ENCODE measurements at places on chromosomes 2 and 18.

GRCh38 chr18:45678850-45679249, 45.1 kb upstream of the SLC14A1 start:
- peak; percentile 51 for DNase-seq

- no peak for DNase-seq
Observed at GRCh38 chr2:178221556-178221955, 27.2 kb downstream of the OSBPL6 start.

GRCh38 chr18:48915626-48916425, 34.9 kb downstream of the SMAD7 start:
- no peak for DNase-seq

DNA sequence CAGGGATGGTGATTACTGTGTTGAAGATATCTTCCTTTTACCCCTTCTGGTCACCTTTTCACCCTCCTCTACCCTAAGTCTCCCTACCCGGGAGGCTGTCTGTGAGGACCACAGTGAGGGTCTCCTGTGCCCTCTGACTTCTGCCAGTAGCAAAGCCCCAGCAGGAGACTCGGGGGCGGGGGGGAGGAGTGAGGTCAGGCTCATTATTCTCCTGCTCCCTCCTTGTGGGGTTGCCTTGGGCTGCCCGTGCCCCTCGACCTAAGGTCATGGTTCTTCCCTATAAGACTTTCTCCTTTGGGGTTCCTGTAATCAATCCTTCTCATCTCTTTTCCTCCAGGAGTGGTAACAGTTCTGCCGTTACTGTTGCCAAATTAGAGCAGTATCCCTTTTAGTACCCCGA, 65.5 kb downstream of the GREB1L start:
- no peak for DNase-seq

- no peak for DNase-seq
Observed at GRCh38 chr2:200964498-200964897, 1.0 kb upstream of the ORC2 start.

- no peak for DNase-seq
Observed at GRCh38 chr2:182831921-182832320, 34.5 kb downstream of the FRZB start.

- peak; percentile 55 for DNase-seq
Observed at GRCh38 chr18:79396431-79397246, 909 bp downstream of the NFATC1 start.

DNA sequence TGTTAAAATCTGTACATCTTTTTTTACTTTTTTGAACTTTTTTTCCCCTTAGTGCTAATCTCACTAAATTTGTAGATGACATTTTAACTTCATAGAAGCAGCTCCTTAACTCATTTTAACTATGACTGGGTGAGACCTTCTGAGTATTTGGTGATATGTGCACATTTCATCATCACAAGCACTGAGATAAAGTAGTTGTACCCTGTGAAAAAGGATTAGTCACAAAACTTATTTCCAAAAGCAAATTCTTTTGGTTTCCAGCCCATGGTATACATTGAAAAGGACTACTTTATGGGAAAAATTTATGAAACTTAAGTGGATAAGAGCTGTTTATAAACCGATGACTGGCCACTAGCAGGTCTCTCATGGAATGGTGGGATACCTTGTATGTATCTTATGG, 581.5 kb downstream of the PLCL1 start:
- no peak for DNase-seq

- no peak for DNase-seq
Observed at GRCh38 chr2:69499966-69500365, 62.7 kb upstream of the NFU1 start.

DNA sequence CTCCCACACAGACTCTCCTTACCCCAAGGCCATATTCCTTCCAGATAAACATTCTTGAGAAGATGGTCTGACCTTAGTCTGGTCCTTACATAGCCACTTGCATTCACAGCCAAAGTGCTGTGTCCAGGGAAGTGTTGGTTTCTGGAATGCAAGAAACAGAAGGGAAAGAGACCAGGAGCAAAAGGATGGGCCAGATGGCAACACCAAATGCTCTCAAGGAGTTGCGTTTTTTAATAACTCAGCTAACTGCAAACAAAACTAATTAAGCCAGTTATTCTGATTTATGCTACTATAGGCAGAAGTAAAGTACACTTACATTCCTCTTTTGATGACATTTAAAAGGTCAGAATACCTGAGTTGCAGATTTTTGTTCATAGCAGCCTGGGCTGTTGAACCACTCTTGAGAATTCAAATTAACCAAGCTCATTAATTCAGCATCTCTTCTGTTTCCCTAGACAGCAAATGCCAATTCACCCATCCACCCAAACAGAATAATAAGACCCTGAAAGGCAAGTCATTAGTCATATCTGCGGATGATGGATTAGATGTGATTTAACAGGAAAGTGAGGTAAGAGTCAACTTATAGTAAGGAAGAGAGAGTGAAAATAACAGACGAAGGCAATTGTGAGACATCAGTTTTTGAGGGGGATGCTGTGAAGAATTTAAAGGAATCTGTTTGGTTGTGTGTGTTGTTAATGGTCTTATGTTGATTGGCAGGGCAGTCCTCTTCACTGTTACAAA, 18.8 kb downstream of the CCDC85A start:
- no peak for DNase-seq

DNA sequence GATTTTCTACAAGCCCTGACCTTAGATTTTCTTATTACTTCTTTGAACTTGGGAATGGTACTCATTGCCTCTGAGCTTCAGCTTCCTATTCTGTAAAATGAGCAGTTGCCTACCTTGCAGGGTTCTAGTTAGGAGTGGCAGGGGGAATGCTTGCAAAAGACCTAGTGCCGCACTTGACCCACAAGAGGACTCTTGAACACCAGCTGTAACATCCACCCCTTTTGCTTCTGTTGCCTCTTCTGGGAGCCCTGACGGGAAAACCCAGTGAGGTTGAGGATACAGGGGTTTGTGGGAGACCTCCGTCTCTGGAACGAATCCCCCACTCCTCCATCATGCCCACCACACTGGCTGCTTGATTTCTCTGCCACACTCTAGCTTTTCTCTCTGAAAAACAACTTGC, 27.1 kb upstream of the LBH start:
- no peak for DNase-seq

DNA sequence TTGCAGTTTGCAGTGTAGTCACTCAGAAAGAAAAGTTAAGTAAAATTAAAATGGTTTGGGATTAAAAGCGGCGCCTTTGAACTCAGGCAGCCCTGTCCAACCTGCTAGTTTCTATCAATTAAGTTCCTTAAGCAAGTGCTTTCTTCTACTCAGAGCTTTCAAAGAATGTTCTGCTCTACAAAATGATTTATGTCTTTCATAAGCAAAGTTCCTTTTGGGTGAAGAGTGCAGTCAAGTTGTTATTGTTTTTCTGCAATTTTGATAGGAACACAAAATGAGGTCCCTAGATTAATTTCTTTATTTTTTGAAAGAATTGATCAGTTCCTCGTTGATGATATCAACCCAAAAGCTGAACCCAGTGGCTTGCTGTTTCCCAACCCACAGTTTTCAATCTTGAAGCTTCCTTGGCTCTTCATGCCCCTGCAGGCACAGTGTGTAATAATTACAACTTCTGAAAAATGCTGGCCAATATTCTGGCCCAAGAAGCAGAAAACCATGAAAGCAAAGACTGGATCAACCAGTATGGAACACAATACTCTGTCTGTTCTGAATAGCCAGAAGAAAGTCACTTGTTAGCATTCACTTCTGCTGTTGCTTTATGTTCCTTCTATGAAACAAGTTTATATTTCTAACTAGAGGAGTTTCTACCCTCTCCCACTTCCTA, 89.1 kb downstream of the TGIF1 start:
- DNase-seq: no peak

DNA sequence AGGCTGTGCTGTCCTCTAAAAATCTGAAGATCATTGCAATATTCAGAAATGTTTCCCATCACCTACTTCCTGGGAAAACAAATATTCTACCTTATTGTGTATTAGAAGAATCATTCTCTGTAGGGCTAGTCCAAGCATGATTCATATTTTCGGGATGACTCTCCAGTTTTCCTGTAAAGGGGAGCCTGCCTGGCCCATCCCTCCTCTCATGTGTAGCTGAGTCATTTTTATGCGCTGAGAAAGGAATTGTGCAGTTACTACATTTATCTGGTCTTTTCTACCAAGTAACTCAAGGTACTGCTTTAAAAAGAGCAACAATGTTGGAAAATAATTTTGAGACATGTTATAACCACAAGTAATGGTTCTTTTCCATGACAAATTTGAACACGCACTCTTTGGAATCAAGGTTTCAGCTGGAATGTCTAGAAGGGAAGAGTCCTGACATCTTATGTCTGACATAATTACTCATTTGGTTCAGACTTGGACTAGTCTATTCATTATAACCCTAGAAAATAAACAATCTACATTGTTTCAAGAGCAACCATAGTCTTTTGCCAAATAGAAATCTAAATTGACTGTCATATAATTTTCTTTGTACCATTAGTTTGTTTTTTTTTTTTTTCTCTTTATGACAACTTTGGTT, 6.6 kb downstream of the DSG3 start:
- DNase-seq: no peak

Measured in HL-60 (cell line).